ENCODE measurements at places on chromosomes 12 and 14.

DNA sequence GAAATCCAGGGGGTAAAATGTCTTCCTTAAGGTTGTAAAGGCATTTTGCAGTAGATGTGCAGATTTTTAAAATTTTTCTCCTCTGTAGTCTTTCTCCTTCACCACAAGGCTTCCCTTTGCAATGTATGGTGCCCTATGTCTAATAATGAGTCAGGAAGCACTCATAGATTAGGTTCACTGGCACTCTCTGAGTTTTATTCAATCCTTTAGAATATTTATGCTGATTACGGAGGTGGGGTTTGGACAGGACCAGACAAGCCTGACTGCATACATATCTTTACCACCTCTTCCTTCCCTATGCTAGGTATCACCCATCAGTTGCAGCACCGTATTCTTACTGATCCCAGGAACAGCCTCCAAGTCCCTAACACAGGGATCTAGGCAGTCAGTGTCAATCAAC is 99.5 kb downstream of the NEDD1 start:
- DNase-seq = no peak

- DNase-seq = peak; percentile 66
These were observed 40.9 kb downstream of the CCDC85C start for GRCh38 chr14:99562856-99563748.

GRCh38 chr14:79583738-79584408 is 627.4 kb downstream of the DIO2 start:
- no peak for DNase-seq

DNA sequence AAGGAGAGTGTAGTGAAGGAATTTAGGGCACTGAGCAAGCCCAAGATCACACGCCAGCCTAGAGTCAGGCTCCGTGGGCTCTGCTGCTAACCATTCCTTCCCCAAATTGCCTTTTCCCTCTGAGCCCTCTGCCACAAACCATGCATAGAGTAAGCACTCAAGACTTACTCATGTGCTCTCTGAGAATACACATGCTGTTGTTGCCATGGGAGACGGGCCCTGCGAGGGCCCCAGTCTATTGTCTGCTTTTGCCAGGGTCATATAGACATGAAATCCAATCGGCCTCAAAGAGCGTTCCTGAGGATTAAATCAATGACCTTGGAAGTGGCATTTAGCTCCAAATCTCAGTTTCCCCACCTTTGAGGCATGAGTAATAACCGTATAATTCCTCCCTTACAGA is 48.7 kb upstream of the WSCD2 start:
- DNase-seq = no peak

DNA sequence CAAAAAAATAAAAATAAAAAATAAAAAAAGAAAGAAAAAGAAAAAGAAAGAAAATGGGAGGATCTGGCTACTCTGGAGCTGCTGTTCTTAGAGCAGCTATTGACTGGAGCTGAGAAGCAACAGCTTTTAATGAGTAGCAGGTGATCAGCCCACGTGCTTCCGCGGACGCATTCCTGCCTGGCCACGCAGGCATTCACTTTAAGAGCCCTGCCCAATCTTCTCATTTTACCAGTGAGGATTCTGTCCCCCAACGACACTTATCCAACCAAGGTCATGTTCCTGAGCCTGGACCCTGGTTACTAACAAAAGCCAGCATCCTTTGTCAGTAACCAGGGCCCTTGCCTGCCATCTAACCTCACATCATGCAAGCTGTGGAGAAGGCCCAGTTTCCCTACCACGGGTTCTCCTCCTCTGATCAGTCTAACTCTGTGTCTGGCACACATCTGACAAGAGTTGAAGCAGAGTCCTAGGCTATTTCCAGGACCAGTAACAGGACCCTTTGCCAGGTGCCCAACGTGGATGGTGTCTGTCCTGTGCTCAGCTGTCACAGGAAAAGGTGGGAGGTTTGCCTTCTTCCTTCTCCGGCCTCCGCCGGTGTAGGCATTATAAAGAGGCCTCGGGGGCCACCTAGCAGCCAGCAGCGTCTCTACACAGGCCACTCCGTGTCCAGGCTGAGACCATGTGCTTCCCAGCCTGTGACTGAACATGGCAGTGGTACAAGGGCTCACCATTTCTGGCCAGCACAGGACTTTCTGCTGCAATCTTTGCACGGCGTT is 60.9 kb upstream of the GPATCH2L start:
- no peak for DNase-seq

DNA sequence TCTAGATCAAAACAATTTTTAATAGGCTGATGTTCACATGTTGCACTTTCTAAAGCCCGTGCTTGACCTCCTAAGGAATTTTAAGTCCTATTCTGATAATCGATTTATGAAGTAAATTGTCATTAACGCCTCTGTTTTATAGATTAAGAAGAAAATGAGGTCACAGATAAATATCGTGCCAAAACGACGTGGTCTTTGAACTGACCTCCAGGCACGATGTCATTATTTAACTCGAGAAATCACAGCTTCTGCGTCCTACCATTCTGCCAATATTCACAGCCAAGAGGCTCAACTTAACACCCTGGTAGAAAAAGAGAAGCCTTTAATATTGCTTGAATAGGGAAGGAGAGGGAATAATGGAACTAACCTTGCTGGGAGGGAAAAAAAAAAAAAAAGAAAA is 888 bp upstream of the EEA1 start:
- DNase-seq = no peak

- DNase-seq = no peak
These were observed 479.7 kb upstream of the TBX3 start for GRCh38 chr12:115163710-115164109.

GRCh38 chr12:6763380-6763779 is 2.8 kb upstream of the PTMS start:
- DNase-seq = no peak

GRCh38 chr14:75101491-75101890 is 25.4 kb downstream of the NEK9 start:
- DNase-seq = no peak

DNA sequence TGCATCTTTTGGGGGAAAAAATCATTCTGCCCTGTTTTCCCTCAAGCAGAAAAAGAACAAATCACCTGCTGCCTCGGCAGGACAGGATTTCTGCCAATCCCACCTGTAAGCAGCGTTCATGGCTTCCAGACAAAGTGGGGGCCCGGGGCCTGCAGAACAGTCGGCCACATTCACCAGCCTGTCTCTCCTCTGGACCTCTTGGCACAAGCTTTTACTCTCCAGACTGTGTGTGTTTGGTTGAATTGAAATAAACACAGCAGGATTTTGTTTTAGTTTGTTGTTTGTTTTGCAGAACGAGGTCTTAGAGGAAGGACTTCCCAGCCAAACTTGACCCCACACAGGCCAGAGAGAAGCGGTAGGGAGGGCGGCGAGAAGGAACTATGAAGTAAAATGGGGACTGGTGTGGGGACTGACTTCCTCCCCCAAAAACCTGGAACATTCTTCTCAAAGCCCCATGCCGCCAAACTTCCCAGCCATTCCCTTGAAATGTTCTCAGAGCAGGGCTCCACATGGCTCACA is 41.7 kb upstream of the FOS start:
- DNase-seq = peak; percentile 40

- DNase-seq = no peak
These were observed 29.9 kb upstream of the TC2N start for GRCh38 chr14:91897106-91897701.

DNA sequence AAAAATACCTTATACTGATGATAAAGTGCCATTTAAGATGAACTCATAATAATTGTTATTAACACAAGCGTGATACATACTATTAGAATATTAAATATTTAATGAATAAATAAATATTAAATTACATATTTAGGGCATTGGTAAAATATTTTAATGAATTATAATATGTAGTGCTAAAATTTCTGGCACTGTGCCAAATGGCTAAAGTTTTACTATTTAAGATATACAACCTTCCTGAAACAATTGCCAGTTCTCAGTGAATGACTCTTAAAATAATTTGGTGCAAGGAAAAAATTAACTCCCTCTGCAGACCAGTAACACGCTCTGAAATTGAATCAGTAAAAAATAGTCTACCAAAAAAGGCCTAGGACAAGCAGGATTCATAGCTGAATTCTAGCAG is 428.9 kb upstream of the ATXN7L3B start:
- no peak for DNase-seq

- DNase-seq = no peak
These were observed 1.5 kb downstream of the NPFF start for GRCh38 chr12:53505555-53506449.

GRCh38 chr14:54786838-54787237 is 115.8 kb downstream of the GCH1 start:
- DNase-seq = no peak

- DNase-seq = no peak
These were observed 165.4 kb upstream of the PWP1 start for GRCh38 chr12:107519906-107520859.

- no peak for DNase-seq
These were observed 305.9 kb upstream of the G2E3 start for GRCh38 chr14:30252783-30253674.

DNA sequence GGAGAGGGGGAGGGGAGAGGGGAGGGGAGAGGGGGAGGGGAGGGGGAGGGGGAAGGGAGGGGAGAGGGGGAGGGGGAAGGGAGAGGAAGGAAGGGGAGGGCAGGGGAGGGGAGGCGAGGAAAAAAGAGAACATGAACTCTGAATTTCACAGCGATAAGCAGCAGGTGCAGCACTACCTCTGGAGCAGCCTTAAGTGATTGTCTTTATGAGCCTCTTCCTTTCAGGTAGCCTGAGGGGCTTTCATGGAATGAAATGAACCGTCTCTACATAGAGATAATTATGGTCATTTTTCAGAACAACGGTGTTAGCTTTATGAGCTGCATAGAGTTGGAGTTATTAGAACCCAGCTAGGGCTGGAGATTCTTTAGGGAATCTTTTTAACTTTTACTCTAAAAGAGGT is 18.1 kb upstream of the PTCSC3 start:
- DNase-seq = no peak

- DNase-seq = no peak
These were observed 865.4 kb upstream of the TMEM132C start for GRCh38 chr12:127401536-127401935.

DNA sequence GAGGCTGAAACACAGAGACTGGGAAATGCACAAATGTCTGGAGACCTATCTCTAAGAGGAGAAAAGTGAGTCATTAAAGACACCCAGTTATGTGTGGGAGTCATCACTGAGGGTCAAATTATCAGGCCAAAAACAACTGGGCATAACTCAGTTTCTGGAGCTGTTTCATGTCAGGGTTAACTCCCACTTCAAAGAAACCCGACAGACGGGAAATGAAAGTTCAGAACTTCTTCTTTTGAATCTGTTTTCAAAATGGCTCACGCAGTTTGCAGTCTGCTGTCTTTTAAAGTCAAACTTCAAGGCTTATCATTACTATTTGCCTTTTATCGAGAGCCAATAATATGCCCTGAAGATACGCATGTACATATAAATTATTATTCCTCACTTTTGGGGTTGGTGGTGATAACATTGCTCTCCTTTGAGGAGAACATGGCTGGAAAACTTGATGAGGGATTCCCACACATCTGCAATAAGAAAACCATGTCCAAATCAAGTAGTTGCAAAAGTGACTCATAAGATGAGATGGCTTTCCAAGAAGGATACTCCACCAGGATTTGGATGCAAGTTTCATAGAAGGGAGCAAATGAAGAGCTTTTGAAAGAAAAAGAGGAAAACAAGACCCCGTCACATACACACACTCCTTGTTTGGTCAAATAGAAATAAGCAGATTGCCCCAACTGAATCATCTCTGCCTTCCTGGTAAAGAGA is 341.4 kb downstream of the ADAMTS20 start:
- DNase-seq = no peak

DNA sequence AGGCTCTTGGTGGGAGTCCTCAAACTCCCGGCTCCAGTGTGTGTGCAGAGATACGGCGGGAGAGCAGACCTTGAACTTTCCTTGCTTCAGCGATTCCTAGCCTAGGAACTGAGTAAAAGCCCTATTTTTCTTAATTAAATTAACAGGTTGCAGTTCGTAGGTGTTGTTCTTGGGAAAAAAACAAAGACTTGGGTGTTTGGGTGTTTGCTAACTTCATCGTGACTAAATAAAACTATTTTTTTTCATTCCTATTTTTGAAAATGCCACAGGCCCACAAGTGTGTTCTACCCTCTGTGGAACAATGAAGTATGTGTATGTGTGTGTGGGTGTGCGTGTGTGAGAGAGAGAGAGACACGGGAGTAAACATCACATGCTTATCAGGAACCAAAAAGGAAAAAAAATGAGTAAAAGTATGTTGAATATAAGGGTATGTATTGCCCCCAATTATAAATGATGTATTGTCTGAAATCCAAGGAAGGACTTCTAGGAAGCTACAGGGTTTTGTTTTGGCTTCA is 651 bp downstream of the TMEM117 start:
- no peak for DNase-seq

DNA sequence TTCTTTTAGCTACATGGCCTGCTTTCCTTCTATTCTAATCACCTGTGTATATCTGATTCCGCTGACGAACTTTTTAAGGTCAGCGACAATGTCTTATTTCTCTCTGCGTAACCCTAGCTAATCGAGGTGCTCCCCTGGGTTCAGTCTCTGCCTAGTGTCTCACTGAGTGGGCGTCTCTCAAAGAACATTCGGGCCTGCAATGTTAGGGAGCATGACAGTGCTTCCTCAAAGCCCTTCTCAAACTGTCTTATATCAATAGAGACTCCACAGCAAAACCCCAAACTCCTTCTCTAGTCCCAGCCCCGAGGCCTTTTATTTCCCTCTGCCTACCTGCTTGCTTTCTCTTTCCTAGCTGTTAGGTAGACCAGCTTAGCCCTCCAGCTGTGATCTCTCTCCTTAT is 13.7 kb upstream of the RPS6KL1 start:
- no peak for DNase-seq

- DNase-seq = no peak
These were observed 922.7 kb downstream of the VRK1 start for GRCh38 chr14:97719931-97720330.

GRCh38 chr12:92721130-92721529 is 18.3 kb downstream of the PLEKHG7 start:
- DNase-seq = no peak

DNA sequence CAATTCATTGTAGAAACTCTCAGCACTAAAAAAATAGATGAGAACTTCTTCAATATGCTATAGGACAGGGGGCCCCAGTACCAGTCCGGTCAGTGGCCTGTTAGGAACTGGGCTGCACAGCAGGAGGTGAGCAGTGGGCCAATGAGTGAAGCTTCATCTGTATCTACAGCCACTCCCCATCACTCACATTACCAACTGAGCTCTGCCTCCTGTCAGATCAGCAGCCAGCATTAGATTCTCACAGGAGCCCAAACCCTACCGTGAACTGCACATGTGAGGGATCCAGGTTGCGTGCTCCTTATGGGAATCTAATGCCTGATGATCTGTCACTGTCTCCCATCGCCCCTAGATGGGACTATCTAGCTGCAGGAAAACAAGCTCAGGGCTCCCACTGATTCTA is 15.7 kb upstream of the ANO2 start:
- no peak for DNase-seq

- no peak for DNase-seq
These were observed 42.9 kb downstream of the IQSEC3 start for GRCh38 chr12:109446-109845.

Data from NCI-H446 (cell line).